Mesenchymal stem cell (in vitro differentiated cells and primary cell): ENCODE measurements at places on chromosomes 7 and 10.

DNA sequence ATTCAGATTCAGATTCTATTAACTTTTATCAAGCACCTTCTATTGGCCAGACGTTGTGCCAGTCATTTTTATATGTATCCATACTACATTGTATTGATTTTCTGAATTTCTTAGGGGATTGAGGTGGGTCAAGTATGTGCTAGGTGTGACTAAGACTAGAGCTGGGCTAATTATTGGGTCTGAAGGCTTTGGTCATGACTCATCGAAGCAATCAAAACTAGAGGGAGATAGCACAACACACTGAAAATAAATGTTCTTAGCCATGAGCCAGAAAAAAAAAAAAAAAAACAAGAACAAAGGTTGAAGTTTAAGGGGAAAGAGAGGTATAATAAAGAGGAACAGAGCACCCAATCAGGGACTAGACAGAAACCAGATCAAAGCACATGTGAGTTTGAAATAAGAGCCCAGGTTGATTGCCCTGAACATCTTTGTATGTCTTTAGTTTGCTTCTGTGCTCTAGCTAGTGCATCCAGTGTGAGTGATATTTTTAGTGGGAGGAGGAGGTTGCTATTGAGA is 171.6 kb upstream of the FOXP2 start:
- DNase-seq: no peak

DNA sequence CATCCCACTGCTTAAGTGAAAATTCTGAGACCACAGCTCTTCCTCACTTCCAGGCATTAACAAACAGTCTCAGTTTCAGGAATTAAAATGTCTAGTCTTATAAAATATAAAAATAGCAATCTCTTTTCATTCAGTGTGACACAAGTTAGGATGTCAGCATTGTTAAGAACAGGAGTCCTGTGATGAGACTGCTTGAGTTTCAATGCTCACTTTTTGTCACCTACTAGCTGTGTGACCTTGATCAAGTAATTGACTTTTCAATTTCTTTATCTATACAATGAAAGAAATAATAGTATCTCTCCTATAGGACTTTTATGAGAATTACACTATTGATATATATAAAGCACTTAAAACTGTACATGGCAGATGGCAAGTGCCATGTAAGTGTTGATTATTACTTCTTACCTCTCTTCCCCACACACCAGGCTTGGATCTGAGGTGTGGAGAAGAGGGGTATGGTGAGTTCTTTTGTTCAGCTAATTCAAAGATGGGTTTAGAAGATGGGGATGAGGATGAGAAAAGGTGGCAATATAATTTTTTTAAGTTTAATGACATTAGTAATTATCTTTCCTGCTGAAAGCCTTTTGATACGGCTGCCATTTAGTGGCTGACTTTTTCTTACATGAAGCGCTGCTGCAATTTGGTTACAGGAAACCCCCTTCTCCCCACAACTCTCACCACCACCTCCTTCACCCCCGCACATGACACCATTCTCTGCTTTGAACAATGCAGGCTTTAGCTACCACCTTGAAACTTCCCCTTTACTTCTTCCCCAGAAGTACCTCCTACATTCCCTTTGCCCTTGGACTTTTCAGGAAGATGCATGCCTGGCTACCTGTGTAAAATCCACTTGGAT is 20.8 kb upstream of the HYAL4 start:
- no peak for DNase-seq

- no peak for DNase-seq
Observed at GRCh38 chr7:44772867-44773266, 23.6 kb upstream of the PPIA start.

- no peak for DNase-seq
Observed at GRCh38 chr7:22477876-22478450, 22.0 kb downstream of the STEAP1B start.

- DNase-seq: no peak
Observed at GRCh38 chr7:111371437-111371836, 190.9 kb downstream of the IMMP2L start.
